Stimulated activated CD8-positive, alpha-beta memory T cell treated with anti-CD3 and anti-CD28 coated beads, Interleukin-7, amount 100 ng/mL, for 4 hours (primary cell): ENCODE measurements at places on chromosomes 6 and 20.

GRCh38 chr6:139649732-139650131, 275.3 kb upstream of the CITED2 start:
- no peak for DNase-seq

GRCh38 chr20:57118107-57118769, 148.2 kb downstream of the BMP7 start:
- DNase-seq, result no peak

GRCh38 chr6:135871296-135871695, 19.8 kb downstream of the PDE7B start:
- no peak for DNase-seq

GRCh38 chr6:136523196-136523595, 27.0 kb downstream of the MAP7 start:
- no peak for DNase-seq

DNA sequence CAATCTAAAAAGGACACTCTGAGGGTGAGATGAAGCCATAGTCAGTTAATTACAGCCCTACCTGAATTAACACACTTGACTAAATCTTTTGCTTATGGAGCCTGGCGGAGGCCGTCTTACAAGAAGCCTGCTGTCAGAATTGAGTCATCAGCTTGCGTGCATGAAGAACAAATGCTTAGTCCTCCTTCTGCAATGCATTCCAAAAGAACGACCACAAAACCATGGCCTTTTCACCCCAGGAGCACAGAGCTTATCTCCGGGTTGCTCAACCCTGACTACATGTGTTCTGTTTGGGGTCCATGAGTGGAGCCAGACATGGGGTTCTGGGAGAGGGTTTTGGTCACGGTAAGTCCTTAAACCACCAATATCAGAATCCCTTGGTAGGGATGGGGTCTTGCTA, 318.1 kb downstream of the CLIC5 start:
- DNase-seq, result no peak

DNA sequence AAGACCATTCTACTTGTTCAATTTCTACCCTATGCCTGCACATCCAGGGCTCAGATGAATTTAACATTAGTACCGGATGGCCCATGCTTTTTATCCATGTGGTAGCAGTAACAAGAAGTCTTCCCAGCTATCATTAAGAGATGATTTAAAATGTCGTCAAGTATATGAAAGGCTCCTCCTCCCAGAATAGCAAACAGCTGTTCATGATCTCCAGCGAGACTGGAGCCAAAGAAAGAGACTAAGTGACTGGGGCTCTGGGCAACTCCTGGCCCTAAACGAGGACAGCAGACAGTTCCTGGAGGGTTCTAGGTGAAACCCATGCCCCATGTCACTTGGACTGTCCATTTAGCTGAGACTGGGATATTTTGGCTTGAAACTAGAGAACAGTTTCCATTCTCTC, 160.8 kb downstream of the CDC5L start:
- DNase-seq, result no peak

DNA sequence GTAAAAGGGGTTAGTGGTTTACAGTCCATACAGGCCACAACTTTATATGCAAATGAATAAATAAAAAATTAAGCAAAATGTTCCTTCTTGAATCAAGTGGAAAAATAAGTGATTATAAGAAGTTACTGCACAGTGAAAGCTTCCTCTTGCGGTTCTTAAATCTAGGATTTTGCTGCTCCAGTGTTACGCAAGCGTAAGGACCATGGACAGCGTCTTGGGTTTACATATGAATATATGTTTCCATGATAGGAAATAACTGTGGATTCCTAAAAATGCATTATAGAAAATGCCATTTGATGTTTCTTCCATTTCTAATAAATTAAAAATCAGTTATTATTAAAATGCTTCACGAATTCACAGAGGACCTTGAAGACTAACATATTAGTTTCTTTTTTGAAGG, 176.6 kb upstream of the POU3F2 start:
- no peak for DNase-seq

DNA sequence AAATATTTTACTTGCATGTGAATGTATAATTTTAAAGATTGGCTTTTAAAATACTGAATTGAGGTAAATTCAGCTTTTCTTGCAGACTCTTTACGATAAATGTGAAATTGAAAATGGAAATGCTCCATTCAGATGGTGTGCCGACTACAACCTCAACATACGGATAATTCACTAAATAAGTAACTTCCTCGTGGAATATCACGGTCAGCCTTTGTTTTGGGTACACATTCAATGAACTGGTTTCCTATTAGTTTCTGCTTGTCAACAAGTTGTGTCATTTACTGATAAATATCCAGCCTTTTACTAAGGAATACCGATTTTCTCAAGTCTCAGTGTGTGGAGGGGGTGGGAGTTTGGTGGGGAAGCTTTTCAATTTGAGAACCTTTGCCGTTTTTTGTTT, 2.4 kb upstream of the IRF4 start:
- no peak for DNase-seq

DNA sequence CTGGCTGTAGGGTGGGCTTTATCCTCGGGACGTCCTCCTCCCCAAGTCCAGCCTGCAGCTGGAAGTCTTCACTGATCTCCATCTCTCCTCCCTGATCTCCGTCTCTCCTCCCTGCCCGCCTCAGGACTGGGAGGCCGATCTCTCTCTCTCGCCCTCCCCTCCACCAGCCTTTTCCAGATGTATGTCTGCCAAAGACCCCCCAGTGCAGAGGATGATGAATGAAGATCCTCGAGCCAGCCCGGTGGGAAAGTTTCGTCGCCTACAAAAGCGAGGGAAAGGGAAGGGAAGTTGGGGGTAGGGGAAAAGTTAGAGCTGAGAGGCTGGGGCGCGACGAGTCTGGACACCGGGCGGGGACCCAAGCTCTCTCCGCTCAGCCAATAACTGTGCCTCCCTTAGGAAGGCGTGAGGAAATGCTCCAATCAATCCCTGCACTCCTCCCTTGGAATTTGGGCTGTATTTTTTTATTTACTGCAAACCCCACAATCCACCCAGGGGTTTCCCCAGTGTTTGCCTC, 595 bp upstream of the SRF start:
- no peak for DNase-seq

DNA sequence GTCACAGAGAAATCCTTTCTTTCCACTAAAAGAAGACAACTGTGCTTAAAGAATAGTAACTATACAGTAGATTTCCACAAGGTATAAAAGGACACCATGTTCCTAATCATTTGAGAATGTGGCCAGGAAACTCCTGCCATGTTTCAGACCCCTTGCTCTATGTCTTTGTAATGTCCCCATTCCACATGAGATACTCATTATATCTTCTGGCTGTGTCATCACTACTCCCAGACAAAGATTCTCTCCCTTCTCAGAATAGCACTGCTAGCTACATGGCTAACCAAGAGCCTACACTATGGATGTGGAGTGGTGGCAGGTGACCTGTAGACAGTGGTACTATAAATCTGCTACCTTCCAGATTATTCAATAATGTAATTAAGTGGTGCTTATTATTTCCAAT, 218.1 kb upstream of the MCHR2 start:
- DNase-seq, result no peak

DNA sequence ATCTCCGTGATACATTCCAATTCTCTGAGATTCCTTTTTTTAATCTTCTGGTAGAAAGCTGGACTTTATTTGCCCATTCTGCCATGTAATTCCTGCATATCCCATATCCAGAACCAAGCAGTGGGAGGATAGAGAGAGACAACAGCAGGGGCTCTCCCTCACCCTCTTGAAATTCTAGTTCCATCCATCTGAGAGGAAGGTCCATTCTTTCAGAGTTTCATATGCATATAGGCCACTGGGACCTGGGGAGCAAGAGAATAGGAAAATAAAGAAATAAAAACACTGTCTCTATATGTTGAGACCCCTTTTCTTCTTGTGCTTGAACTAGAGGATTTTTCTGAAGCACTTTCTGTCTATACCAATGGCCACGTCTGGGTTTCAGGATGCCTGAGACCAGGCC, 147.9 kb upstream of the STMND1 start:
- no peak for DNase-seq

DNA sequence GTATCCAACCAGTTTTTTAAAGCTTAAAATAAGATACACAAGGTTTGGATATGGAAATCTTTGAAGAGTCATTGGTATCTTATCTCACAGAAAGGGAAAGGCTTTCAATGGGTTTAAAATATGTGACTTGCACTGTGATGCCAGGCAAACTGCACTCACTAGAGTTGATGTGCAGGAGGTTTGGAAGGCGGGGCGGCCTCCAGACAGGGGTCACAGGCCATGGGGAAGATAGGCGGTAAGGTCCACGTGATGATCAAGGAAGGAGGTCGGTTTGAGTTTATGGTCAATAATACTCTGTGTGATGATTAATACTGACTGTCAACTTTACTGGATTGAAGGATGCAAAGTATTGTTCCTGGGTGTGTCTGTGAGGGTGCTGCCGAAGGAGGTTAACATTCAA, 9.5 kb upstream of the RAMACL start:
- no peak for DNase-seq

DNA sequence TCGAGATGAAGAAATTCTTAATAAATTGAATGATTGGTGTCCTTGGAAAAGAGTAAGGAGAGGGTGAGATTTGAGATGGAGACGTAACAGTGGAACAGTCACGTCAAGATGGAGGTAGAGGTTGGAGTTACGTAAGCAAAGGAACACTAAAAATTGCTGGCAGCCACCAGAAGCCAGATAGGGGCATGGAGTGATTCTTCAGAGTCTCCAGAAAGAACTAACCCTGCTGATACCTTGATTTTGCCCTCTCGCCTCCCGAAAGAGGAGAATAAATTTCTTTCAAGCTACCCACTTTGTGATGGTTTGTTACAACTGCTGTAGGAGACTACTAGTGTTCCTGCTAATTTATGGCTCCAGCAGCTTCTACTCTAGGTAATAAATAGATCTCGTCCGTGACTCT, 17.6 kb downstream of the CD2AP start:
- no peak for DNase-seq

DNA sequence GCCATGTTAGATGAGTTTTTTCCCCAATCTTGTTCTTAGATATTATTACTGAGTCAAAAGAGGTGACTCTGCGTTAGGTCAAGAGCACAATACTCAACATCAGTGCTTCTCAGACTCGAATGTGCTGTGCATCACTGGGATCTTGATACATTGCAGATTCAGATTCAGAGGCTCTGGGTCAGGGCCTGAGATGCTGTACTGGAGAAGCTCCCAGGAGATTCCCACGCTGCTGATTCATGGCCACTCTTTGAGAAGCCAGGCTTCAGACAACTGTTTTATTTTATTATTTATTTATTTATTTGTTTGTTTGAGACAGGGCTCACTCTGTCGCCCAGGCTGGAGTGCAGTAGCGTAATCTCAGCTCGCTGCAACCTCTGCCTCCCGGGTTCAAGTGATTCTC, 41.4 kb upstream of the ARID1B start:
- no peak for DNase-seq

DNA sequence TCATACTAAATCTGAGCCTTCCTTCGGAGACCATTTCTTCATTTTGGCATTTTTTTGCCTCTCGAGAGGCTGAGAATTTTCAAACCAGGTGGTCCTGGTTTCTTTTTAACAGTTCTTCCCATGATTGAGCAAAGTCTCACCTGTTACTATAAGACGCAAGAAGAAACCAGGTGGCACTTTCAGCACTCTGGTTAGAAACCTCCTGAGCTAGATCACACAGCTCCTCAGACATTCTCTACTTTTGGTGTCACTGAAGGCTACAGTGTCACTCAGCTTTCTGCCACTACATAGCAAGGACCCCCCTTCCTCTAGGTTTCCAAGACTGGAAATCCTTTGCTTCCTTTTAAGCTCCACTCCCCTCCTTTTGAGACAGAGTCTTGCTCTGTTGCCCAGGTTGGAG, 7.3 kb downstream of the IFNGR1 start:
- no peak for DNase-seq

DNA sequence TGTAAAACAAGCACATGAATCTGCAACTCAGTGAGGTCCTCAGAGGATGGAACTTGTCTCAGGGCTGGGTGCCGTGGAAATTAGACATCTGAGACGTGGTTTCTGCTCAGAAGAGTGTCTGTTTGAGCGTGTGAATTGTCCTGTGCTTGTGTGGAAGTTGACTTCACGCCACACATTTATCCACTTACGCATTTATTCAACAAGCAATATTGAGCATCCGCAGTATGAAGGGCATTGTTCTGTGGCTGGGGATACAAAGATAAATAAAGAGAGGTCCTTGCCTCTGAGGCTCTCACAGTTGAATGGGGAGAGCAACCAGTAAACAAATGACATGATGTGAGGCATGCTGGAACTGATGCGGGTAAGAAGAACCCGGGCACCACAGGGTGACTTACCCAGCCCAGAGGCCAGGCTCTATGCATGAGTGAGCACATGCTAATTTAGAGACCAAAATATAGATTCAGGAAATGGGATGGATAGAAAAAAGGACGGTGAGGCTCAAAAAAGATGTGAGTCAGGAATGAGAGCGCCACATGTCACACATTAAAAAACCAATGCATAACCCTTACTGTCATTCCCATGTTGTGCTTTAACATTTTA, 60.4 kb downstream of the SOBP start:
- no peak for DNase-seq

GRCh38 chr6:165086814-165087213, 222.6 kb downstream of the C6orf118 start:
- no peak for DNase-seq

GRCh38 chr20:38748861-38749149, 545 bp downstream of the ACTR5 start:
- peak; percentile 53 for DNase-seq

GRCh38 chr6:144190593-144190992, 40.3 kb downstream of the STX11 start:
- no peak for DNase-seq

- no peak for DNase-seq
Measured at GRCh38 chr6:158081657-158081935, 86.5 kb downstream of the SERAC1 start.

- no peak for DNase-seq
Measured at GRCh38 chr6:2439632-2440031, 194.2 kb upstream of the GMDS start.

DNA sequence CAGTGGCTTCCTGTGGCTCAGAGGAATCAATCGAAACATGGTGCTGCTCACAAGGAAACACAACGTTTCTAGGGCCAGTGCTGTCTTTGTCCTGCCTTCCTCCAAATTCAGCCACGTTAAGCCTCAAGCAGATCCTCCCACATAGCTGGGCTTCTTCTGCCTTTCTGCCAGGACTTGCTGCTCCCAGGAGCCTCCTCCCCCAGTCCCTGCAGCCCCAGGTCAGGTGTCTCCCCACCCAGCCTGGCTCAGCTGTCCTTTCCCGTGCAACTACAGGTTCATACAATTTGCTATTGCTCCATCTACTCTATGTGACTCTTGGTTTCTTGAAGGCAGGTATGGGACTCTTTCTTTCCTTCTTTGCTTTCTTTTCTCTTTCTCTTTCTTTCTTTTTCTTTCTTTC, 215.3 kb upstream of the RNF24 start:
- no peak for DNase-seq

GRCh38 chr6:148398678-148399077, 56.0 kb downstream of the SASH1 start:
- DNase-seq, result no peak
